ENCODE measurements at places on chromosomes 12 and 14.

- DNase-seq: no peak
Measured at GRCh38 chr12:131831635-131832041, 3.4 kb downstream of the MMP17 start.

GRCh38 chr12:129791396-129791795 is 112.4 kb downstream of the TMEM132D start:
- DNase-seq: no peak

GRCh38 chr14:73239393-73240241 is 2.3 kb downstream of the PAPLN start:
- peak; percentile 25 for DNase-seq

DNA sequence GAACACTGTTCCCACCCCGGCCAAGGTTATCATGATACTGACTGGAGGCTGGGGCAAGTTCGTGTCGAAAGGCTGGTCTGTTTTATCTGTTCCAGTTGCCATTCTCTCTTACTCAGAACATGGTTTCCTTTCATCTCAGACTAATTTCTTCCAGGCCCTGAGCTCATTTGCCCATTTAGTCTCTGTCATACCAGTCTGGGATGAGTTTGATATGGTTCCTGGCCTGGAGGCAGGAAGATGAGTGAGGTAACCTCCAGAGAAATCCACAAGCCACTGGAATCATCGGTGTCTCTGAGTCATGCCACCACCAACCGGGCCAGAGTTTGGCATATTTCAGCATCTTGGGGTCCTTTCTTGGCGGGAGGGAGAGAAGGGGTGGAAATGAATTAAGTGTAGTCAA is 114.7 kb downstream of the NTF3 start:
- DNase-seq: no peak

- no peak for DNase-seq
Measured at GRCh38 chr12:29737644-29738043, 46.1 kb downstream of the TMTC1 start.

DNA sequence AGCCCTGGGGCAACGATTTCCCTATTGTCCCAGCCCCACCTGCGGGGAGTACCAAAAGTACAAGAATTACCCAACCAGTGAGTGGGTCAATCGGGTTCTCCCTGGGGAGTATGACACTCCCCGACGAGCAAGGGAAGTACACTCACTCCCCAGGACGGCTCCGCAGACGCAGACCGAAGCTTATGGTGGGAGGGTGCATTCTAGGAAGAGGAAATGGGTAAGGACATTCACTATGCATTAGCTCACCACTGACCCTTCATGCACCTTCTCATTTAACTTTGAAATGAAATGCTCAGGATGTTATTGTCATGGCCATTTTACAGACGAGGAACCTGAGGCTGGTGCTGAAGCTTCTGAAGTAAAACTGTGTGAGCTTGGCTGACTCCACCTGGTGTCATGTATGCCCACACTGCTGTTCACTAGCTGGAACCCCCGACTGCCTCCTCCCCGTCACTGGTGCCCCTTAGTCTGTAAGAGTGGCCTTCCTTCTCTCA is 45.8 kb upstream of the TMED10 start:
- DNase-seq: peak; percentile 41

GRCh38 chr12:112961074-112961473 is 17.2 kb upstream of the OAS2 start:
- no peak for DNase-seq

- DNase-seq: no peak
Measured at GRCh38 chr12:48933664-48934311, 8.5 kb upstream of the FKBP11 start.

- no peak for DNase-seq
Measured at GRCh38 chr14:56297449-56297848, 179.2 kb downstream of the PELI2 start.

DNA sequence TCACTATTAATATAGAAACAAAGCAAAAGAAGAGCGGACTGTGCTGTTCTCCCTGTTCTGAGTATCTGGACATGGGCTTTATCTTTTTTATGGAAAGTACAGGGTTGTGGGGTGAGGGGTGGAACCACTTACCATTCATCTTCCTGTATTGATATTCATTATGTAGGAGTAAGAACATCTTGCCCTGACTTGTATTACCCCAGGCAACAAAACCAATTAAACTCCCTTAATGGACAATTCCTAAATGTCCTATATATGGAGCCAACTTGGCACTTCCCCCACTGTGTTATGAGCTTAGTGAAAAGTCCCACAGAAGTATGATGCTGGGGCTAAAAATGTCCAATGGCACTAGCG is 139.9 kb upstream of the KRR1 start:
- no peak for DNase-seq

- no peak for DNase-seq
Measured at GRCh38 chr14:22861651-22862050, 9.9 kb upstream of the LRP10 start.

DNA sequence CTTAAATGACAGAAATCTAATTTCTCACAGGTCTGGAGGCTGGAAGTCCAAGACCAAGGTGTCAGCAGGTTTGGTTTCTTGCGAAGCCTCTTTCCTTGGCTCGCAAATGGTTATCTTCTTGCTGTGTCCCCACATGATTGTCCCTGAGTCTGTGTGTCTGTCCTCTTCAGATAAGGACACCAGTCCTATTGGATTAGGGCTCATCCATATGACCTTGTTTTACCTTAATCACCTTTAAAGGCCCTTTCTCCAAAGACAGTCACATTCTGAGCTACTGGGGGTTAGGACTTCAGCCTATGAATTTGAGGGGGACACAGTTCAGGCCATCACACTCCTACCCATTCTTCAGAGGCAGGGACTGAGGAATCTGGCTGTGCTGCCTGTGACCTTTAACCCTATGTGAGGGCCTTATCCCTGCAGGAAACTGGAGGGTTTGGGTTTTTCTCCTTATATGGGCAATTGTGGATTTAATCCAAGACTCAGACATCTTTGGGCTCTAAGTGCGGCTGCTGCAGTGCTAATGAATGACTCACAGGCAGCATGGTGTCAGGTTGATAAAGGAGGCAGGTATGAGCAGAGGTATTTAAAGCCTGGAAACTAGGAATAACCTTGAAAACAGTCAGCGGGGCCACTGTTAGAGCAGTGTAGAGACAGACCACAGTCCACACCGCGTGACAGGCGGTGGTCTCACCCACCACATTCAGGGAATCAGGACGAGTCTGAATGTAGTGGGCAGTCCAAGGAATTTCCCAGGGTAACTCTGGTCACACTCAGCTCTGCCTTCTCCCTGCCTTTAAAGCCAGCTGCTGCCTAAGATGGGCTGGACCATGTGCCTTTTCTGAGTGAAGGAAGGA is 10.2 kb downstream of the TPCN1 start:
- no peak for DNase-seq

- no peak for DNase-seq
Measured at GRCh38 chr12:91870872-91871707, 274.6 kb downstream of the BTG1 start.

DNA sequence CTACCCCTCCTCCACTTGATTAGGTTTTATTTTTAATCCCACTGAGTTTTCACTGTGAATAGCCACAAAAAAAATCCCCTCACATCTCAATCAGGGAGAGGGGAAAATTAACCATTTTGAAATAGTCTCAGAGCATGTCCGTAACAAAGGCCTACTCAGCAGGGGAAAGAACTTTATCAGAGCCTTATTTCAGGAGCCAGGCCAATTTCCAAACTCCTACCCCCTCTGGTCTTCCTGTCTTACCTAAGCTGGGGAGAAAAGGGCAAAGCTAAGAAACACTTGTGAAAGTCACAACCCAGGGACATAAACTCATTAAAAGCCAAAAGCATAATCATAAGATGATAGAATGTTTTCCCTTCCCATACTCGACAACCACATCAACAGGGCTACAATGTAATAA is 260.3 kb upstream of the DIO3 start:
- no peak for DNase-seq

DNA sequence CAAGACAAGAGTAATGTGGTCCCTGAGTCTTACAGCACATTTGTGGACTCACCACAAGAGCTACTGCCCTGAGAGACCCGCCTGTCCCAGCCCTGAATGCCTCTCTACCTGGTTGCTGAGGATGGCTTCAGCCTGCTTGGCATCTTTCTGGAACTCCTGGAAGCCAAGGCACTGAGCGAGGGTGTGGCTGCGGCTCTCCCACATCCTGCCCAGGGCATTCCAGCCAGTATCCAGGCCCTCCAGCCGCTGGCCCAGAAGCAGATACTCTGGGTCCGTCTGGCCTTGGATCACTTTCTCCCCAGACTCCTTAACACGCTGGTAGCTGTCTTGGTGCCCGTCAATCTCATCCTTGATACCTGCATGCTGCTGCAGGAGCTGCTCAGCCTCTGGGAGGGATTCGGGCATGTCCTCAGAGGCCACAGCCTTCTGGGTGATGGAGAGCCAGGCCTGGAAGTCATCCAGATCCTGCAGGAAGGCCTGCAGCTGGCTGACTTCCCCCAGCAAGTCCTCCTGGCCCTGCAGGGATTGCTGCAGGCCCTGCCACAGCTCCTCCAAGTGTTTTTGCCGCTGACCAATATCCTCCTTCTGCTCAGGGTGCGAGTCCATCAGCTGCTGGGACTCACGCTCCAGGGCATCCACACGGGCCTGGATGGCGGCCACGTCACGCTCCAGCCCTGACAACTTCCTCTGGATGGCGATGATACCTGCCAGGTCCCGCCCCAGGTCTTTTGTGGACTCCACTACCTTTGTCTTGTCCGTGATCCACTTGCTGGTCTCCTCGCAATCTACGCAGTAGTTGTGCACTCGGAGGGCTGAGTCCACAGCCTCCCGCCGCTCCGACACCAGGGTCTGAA is 82.3 kb downstream of the PLEKHG3 start:
- DNase-seq: no peak

GRCh38 chr12:120830052-120830940 is 73.9 kb downstream of the SPPL3 start:
- DNase-seq: no peak

DNA sequence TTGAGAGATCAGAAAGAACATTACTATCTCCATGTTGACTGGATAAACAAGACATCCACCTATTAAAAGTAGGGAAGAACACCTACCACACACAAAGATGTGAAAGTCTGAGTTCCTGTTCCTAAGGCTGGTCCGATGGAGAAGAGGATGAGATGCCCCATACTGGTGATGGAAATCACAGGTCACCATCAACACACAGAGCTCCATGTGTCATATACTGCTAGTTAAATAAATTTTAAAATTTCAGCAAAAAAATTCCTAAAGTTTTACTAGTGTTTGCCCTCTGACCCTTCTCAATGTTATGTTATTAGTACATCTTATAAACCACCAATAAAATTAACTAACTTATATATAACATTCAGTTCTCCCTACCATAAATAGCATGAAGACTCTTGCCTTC is 59.1 kb downstream of the KCNA5 start:
- DNase-seq: no peak

DNA sequence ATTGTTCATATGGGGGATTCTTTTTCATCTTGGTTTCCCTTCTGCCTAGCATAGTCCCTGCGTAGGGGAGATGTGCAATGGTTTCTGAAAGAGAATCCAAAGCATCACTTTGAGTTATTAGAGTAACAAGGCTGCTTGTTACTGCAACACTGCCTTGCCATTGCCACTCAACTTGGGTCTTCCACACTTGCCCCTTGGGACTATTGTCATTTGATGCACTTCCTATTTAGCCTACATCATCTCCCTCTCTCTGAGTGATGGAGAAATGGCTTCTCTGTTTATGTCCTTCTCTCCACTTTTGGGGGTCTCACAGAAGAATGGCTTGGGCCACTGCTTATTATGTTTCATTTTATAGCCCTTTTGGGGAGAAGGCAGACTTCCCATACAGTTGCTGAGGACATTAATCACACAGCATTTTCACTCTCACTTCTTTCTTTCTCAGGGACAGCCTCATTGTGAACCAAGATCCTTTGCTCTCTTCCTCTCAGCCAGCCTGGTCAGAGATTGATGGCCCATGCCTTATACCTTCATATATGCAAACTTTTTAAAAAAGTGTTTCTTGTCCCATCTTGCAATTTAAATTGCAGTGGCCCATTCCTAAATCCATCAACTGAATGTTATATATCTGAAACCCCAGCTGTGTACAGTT is 50.8 kb upstream of the POC1B start:
- no peak for DNase-seq

DNA sequence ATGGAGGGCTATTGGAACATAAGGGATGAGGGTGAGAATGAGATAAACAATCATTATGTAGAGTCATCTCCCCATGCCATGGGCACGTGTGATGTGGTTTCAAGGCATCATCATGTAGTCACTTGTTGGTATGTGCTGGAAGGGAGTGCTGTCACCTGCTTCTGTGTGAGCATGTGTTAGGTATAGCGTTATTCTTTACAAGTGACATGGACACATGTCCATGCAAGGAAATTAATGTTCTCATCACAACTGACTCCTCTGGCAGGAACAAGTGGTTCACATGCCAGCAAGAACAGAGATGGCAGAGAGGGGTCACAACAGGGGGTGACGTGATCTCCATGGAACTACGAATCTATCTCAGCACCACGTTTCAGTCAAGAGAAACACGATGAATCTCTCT is 815.8 kb downstream of the BCL11B start:
- DNase-seq: no peak

- no peak for DNase-seq
Measured at GRCh38 chr12:82910246-82910893, 223.7 kb downstream of the TMTC2 start.

- DNase-seq: no peak
Measured at GRCh38 chr12:126389220-126389841, 1324.1 kb downstream of the AACS start.

DNA sequence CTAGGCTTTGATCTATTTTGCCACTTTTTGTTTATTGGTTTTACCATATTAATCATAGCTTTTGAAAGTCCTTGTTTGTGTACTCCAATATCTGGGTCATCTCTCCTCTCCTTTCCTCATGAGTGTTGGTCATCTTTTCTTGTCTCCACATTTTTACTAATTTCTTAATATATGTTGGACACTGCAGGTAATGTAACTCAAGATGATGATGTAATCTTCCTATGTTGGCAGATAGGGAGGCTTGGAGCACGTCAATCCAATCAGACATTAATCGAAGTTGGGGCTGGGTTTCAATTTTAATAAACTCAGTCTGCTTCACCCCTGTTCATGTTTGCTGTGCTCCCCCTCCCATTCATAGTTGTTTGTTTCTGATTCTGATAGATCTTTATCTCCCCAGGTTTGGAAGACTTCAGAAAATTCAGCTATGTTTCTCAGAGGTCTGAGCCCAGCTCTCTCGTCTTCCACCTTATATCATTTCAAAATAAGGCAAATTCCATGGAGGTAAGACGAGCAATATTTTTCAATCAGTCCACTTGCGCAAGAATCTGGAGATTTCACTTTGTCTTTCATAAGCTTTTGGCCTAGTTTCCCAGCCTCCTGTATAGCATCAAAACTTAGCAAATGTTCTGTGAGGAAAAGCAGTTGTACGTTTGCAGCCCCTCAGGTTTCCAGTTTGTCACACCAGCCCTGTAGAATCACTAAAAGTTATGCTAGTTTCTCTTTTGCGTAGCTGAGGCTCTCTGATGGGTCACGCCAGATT is 504.1 kb downstream of the TMTC2 start:
- DNase-seq: no peak

Data from GM13977 (cell line).